ENCODE measurements at places on chromosomes 16 and 17.

GRCh38 chr17:76911299-76912017 lies 43.3 kb downstream of the MGAT5B start:
- DNase-seq, result no peak

DNA sequence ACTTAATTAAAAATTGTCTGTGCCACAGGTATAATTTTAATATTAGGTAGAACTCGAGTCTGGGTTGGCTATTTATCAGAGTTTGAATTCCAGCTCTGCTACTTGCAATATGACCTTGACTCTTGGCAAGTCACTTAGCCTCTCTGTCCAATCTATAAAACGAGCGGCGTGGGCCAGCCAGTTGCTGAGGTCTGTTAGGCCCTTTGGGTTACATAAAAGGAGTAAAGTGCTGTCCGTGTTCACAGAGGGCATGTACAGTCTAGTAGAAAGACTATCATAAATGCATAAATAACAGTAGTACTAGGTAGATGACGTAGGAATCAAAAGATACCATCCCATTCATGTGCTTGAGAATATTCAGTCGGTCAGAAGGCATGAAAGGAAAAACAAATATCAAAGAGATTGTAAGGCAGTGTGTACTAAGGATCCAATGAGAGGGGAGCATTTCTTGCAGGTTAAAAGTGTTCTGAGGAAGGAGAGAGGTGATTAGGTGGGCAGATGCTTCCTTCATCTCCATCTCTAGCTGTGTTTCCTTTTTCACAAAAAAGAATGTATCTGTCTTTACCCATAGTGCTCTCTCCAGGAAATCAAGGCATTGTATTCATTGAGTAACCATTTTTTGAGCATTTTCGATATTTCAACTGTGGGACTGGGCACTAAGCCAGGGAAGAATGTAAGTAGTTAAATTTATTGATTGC lies 2.4 kb downstream of the TNRC6A start:
- no peak for DNase-seq

GRCh38 chr16:4987580-4988374 lies 29.6 kb downstream of the SEC14L5 start:
- no peak for DNase-seq

DNA sequence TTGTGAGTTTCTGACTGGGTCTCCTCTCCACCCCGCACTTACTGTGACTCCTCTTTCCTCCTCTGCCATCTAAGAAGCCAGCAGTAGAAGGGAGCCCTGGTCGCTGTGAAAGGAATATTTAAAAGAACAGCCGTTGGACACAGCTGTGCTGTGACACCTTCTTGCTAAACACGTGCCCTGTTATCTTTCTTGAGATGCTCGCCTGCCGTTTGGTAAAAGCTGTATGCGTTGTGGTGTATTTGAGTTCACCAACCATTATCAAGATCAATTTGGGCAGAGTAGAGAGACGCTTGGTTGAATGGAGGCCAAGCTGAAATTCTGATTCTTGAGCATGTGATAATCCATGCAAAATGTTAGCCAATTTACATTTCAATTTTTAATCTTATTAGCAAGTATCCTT lies 3.8 kb downstream of the GID4 start:
- DNase-seq, result no peak

DNA sequence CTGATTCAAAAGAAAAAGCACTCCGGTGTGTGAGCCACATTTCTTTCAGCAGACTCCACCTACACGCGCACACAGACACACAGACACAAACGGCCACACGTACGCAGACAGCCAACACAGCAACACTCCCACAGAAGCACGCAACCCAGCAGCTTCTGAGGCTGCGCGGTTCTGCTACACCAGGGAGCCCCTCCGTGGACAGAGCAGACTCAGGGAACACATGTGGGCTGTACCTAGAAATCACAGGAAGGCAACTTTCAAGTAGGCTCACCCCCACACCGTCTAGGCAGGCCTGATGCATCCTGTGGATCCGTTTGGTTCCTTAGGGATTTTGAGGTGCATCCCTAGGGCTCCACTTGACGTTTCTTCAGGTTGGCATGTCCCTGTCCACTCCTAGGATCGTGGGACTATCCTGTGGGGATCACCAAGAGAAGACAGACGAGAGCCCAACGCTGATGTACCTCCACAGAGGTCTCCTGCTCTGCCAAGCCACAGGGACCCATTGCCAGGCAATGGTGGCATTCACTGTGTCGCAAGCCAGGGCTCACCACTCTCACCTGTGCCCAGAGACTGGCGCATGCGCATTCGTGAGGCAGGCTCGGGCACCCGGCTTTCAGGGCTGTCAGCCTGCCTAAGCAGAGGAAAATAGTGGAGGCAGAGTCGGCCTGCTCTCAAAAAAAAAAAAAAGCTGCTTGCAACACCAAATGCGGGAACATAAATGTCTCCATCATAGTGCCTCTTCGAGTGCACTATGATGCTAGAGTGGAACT lies 2333.3 kb downstream of the TP53TG3F start:
- no peak for DNase-seq

DNA sequence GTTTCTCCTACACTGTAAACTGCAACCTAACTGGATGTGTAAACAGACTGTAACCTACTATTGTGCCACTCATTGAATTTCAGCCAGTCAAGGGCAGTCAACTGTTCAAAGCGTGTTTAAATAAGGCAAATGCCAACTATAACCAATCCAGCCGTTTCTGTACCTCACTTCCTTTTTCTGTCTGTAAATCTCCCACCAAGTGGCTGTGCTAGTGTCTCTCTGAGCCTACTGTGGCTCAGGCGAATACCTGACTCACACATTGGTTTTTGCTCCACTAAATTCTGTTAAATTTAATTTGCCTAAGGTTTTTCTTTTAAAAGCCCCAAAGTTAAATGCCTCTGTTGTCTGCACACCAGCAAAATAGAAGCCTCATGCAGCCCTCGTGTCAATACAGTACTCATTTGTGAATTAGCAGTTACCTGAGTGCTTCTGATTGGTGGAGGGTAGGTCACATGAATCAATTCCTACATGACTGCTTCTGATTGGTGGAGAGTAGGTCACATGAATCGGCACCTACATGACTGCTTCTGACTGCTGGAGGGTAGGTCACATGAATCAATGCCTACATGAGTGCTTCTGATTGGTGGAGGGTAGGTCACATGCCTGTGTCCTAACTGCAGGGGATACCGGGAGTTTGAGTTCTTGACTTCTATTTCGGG lies 31.1 kb upstream of the CCR7 start:
- DNase-seq, result no peak

- DNase-seq, result no peak
These were observed 129.1 kb downstream of the FTO start for GRCh38 chr16:53832896-53833544.

DNA sequence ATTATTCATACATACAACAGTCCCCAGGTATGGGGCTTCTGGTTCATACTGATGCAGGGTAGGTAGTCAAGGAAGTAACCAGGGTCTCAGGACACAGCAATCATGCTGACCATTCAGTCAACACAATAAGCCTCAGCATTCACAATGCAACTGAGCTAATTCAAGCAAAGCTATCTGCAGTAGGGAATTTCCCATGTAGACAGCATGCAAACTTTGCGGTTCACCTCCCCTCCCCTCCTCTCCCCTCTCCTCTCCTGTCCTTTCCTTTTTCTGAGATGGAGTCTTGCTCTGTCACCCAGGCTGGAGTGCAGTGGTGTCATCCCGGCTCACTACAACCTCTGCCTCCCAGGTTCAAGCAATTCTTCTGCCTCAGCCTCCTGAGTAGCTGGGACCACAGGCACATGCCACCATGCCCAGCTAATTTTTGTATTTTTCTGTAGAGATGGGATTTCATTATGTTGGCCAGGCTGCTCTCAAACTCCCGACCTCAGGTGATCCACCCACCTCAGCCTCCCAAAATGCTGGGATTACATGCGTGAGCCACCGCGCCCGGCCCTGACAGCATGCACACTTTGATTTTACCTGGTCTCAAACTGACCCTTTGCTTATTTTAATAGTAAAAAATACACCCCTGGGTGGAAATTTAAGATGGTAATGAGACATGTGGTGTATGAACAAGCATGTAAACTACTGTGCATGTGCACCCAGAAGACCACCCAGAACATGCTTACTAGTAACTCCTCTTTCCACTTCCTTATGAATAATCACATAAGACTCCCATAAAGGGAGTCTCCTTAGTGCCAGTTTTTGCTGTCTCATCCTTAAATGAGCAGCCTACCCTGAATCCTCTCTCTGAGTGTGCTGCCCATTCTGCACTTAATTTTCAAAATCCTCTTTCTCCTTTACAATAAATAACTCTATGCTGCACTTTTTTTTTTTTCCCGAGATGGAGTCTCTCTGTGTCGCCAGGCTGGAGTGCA lies 9.3 kb upstream of the RNF135 start:
- no peak for DNase-seq

GRCh38 chr17:50536683-50537646 lies 4.4 kb downstream of the EPN3 start:
- DNase-seq, result no peak

Data from AG09309 (cell line).